AG04449 (cell line): ENCODE measurements at places on chromosomes 13 and 19.

GRCh38 chr13:97936036-97936435 lies 17.4 kb upstream of the IPO5 start:
- DNase-seq: no peak

- no peak for DNase-seq
Observed at GRCh38 chr19:30111021-30111855, 169.2 kb downstream of the URI1 start.

- DNase-seq: no peak
Observed at GRCh38 chr13:101242720-101243119, 173.6 kb downstream of the NALCN start.

DNA sequence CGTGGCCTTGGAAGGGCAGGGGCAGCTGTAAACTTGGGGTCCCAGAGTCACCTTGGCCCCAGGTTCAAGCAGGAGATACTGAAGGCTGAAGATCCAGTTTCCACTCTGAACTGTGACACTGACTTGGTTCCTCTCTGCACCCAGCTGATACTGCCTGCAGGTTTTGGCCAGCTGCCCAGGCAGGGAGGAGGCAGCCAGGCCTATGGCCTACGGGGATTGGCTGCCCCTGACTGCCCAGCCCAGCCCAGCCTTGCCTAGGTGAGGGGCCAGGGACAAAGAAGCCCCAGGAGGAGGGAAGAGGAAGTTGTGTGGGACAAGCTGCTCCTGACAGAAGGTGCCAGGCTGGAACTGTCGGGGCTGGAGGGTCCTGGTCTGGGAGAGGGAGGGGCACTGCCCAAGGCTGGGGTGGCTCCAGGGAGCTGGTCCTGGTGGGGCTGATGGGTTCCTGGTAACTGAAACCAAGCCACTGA lies 51.7 kb upstream of the CYP4F8 start:
- no peak for DNase-seq

DNA sequence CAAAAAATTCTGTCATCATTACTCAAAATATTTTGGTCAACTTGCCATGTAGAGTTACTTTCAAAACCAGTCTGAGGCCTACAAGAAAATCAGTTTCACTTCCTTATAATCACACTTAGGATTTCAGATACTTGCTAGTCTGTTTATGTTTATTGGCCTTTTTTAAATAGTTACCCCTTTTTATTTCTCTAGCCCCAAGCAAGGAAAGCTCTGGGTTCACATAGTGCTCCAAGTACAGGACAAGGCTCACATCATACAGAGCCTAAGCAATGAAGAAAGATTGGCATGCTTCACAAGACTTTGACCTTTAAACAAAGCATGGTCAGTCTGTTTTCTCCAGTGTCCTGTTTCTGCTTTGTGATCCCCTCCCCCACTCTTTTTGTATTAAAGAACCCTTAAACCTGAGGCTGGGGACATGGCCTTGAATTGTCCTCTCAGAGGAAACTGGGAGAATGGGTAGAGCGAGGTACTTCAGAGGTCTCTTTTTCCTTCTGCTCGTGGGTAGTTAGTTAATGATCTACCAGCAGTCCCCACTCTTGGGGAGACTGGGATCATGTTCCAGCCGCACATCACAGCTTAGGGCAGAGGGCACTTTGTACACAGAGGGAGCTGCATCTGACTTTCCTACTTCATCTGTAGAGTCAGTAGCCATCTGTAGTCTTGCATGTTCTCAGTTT lies 30.7 kb downstream of the CEACAM1 start:
- DNase-seq: no peak

GRCh38 chr19:33152176-33152575 lies 20.3 kb downstream of the WDR88 start:
- DNase-seq: no peak

DNA sequence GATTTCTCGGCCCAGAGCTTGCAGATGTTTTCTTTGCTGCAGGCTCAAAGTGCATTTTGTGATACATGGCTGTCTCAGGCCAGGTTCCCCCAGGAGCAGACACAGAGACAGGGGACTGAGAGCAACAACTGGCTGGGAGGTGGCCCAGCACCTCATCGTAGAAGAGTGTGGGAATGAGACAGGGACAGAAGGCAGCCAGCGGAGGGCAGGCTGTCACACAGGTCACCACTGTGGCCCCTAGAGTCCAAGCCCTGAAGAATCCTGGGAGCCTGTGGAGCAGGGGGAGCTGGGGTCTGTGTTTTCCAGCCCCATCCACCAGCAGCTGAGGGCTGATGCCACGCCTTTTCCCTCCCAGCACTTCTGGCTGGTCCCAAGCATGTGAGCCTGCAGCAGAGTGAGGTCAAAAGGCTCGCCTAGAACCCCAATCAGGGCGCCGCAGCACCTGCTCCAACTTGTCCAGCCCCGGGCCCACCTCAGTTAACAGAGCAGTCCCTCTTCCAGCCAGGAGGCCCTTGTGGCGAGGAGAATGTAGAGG lies 723.8 kb downstream of the UQCRFS1 start:
- DNase-seq: no peak

DNA sequence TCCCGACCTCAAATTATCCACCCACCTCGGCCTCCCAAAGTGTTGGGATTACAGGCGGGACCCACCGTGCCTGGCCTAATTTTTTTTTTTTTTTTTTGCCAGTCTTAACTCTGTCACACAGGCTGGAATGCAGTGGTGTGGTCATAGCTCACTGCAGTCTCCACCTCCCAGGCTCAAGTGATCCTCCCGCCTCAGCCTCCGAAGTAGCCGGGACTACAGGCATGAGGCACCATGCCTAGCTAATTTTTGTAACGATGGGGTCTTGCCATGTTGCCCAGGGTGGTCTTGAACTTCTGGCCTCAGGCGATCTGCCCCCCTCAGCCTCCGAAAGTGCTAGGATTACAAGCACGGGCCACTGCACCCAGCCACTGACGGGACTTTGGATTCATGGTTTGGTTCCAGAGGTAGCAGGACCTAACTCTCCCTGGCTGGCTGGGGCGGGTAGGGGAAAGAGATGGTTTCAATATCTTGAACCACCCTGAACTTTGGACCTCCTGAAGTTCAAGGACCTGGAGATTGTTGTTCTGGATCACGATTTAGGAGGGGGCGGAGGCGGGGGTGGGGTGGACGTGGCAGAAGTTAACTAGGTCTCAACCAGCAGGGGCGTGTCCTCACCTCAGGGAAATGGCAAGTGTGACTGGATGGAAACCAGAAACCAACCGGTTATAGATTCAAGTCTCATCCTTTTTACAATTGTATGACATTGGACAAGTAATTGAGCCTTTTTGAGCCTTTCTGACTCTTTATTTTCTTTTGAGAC lies 40.8 kb downstream of the IER2 start:
- no peak for DNase-seq

GRCh38 chr13:67934617-67935330 lies 704.6 kb upstream of the PCDH9 start:
- no peak for DNase-seq

DNA sequence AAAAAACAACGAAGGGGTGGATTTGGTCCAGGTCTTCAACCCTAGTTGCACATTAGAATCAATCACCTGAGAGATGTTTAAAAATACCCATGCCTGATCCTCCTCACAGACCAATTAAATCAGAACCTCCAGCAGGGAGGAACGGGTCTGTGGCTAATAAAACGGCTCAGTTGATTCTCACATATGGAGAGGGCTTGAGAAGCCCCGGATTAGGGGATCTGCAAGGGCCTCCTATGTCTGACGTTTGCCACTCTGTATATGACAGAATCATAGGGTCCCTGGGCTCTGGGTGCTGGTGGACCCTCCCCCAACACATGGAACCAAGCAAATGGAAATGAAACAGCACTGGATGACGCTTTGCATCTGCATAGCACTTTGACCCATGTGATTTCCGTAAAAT lies 36.7 kb upstream of the C13orf42 start:
- no peak for DNase-seq

GRCh38 chr13:58318495-58319167 lies 687.1 kb downstream of the PCDH17 start:
- no peak for DNase-seq

GRCh38 chr19:8320564-8321066 lies 560 bp downstream of the NDUFA7 start:
- DNase-seq: no peak

DNA sequence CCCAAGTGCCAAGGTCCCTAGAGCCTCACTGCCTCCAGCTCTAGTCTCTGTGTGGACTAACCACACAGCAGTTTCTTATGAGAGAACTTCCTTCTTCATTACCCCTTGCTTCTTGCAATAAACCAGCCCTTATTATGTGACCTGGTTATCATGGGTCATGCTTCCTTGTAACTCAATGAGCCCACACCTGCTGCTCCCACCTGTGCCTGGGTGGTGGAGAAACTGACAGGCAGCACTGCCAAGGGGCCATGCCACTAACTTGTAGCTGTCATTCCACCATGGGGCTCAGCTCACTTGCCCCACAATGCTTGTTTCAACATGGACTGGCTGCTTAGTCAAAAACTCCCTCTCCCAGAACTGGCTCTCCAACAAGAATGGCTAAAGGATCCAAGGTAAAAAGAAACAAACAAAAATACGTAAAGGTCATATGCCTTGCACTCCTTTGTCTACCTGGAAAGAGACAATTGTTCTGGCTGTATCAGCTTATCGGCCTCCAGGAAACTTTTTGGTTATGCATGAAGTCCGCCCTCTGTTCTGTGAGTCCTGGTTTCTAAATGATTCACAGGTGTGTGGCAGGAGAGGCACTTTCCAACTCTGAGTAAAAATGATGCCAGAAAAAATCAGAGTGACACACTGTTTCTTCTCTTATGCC lies 446.4 kb downstream of the COG6 start:
- DNase-seq: no peak

GRCh38 chr13:101552286-101552685 lies 99.8 kb downstream of the ITGBL1 start:
- no peak for DNase-seq

- no peak for DNase-seq
Observed at GRCh38 chr19:2060884-2061494, 9.9 kb upstream of the MKNK2 start.

DNA sequence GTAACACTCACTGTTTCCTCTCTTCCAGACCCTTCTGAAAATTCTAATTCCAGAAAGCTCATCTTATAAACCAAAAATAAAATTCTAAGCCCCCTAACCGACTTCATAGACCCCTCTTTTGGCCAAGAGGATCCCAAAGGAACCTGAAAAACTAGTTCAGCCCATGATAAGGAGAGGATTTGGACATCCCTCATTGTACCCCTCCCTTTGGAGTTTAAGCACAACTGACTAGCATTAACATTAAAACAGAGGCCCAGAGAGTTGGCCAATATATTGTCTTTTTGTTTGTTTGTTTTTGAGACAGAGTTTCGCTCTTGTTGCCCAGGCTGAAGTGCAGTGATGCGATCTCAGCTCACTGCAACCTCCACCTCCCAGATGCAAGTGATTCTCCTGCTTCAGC lies 34.2 kb upstream of the MUC16 start:
- DNase-seq: no peak

GRCh38 chr19:20423381-20424197 lies 142.0 kb downstream of the ZNF737 start:
- no peak for DNase-seq

- DNase-seq: no peak
Observed at GRCh38 chr13:25371875-25372283, at the start of gene ATP8A2. ATP8A2 (plus strand) TSS chr13:25371974; CDS start chr13:25372213, 239 bp downstream.

- no peak for DNase-seq
Observed at GRCh38 chr19:49004133-49004532, 10.4 kb downstream of the RUVBL2 start.

DNA sequence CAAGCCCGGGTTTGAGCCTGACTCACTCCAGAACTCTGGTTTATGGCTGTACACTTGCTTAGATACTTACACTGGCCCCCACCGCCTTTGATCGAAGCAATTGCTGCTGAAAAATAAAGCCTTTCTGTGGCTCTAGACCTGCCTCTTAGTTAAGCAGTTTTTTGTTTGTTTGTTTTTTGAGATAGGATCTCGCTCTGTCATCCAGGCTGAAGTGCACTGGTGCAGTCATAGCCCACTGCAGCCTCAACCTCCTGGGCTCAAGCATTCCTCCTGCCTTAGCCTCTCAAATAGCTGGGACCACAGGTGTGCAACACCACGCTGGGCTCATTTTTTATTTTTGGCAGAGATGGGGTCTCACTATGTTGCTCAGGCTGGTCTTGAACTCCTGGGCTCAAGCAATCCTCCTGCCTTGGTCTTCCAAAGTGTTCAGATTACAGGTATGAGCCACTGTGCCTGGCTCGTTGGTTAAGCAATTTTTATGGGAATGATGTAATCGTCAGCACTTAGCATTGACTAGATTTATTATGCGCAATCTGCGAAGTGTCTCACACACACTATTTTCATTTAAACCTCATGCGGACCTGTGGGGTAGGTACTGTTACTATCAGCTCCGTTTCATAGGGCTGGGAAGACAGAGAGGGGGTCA lies 22.2 kb downstream of the PPP2R1A start:
- no peak for DNase-seq

- no peak for DNase-seq
Observed at GRCh38 chr19:38044267-38045111, 137.5 kb downstream of the SIPA1L3 start.
